ENCODE measurements at places on chromosomes 6 and 20.
A peak's percentile ranks its signal among the peaks of the same experiment; 100 is the strongest.

- no peak for DNase-seq
Observed at GRCh38 chr20:22652681-22653588, 68.6 kb upstream of the FOXA2 start.

- DNase-seq, result no peak
Observed at GRCh38 chr6:169534039-169534421, 167.8 kb downstream of the WDR27 start.

DNA sequence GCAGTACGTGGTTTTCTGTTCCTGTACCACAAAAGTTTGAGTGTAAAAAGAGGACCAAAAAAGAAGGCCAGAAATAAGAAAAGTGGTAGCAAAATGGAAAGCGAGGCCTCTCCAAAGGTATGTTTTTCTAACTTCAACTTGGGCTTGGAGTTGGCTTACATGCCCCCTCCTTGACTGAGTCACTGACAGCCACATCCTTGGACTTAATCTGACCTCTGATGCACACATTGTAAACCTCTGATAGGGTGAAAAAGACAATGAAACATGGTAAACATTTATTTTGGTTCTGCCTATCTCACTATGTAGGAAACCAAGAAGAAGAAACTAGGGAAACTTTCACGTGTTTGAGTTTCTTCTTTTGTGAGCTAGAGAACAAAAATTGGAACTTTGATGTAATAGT is 503.2 kb upstream of the ID4 start:
- no peak for DNase-seq

GRCh38 chr6:84172080-84172479 is 55.4 kb downstream of the CEP162 start:
- DNase-seq, result no peak

DNA sequence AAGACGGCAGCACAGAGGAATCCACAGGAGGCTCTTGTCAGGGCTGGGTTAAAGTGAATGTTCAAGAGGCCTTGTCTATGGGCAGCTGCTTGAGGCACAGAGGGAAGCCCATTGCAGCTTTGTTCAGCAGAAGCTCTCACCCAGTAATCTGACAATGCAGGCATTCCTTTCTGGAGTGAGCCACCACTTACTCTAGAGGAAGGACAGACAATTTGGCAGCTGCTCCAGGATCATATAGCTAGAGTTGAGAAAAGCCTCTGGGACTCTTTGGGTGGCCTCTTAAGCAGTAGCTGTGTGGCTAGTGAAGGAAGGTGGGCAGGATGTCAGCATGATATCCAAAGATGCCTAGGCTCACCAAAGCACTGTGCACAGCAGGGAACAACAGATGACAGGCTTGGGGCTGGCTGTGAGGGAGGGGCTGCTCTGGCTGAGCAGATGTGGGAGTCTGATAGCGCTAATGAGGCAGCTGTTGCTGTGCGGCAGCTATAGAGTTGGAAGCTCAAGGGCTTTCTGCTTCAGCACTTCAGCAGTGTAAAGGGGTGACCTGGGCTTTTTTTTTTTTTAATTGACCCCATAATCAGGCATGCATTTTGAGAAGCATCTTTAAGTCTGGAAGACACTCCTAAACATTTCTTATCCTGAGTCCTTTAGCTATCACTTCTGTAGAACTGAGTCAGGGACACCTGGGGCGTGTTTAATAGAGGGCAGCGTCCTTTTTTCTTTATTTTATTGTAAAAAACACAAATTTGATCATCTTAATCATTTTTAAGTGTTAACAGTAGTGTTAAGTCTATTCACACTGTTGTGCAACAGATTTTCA is 27.2 kb downstream of the CMTR1 start:
- DNase-seq, result peak; percentile 92

DNA sequence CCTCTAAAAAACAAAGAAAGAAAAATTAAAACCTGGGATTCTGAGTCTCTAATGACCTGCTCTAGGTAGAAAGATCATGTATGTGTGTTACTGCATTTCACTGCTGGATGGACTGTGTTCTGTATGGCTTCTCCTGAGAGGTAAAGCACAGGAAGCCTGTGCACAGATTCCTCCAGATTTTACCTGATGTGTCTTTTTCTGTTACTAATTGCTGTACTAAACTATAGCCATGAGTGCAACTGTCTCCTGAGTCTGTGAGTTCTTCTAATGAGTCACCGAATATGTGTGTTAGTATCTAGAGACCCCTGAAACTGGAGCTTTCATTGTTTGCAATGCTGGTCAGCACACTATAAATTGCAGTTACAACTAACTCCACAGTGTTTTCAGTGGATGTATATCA is 270.8 kb downstream of the CDKAL1 start:
- no peak for DNase-seq

- DNase-seq, result no peak
Observed at GRCh38 chr20:37873884-37874283, 29.0 kb upstream of the VSTM2L start.

- no peak for DNase-seq
Observed at GRCh38 chr20:61706259-61706961, 359.3 kb downstream of the TAF4 start.

DNA sequence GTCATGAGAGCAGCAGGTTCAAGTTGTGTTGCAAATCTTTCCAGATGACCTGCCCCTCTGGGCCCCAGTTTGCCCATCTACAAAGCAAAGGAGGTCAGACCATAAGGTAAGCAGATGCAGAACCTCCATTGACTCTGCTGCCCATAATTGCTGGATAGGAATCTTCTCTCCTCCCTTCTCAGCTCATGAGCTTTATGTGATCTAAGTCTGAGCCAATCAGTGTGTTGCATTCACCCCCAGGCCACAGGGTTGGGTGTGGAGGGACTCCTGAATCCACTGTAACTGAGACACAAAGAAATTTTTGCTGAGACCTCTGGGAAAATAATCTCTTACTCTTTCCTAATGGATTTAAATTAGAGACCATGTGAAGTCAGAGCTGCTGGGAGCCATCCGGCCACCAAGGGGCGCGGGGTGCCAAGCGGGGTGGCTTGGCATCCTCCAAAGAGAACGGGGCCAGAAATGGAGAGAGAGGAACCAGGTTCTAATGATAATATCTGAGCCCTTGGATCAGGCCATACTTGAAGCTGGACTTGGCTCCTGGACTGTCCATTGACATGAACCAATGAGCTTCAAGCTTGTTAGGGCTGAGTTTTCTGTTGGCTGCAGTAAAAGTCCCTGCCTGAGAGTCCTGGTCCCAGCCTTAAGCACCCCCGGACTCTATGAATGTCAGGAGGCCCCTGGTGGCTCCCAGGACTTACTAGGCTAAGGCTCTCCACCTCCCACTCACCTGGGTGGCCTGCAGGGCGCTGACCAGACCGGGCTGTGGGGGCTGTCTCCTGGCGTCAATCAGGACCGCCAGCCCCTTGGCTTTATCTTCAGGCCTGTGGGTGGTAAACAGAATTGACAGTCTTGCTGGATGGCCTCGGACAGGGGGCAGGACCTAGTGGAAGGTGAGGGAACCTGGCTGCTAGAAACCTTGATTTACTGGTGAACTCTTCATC is 32.8 kb downstream of the KIAA1755 start:
- no peak for DNase-seq

DNA sequence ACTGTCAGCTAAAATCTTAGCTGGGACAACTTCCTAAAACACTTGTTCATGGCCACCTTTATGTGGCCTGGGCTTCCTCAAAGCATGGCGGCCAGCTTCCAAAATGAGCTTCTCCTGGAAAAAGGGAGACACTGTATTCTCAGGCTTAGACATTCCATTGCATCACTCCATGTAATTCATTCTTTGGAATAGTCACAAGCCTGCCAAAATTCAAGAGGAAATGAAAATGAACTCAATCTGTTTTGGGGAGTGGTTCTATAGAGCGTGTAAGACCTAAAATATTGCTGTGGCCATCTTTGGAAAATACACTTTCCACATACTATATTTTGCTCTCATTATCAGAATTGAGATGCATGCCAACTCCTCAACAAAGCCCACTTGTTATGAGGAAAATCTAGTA is 687.0 kb downstream of the KIF16B start:
- DNase-seq, result no peak

DNA sequence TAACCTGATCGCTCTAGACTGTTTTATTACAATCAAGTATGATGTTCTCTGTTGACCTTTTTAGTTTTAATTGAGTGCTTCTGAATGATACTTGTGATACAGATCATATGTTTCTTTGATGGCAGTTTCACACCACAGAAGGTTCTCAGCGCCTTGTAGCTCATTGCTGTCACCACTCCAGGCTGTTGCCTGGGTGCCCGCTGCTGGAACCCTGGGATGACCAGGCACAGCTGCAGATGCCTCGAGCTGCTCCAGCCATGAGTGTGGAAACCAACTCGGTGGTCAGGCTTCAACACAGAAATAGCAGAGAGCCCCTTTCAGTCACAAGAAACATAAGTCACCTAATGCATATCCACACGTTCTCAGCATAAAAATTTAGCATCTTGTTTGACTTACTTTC is 112.7 kb downstream of the RPP40 start:
- no peak for DNase-seq

DNA sequence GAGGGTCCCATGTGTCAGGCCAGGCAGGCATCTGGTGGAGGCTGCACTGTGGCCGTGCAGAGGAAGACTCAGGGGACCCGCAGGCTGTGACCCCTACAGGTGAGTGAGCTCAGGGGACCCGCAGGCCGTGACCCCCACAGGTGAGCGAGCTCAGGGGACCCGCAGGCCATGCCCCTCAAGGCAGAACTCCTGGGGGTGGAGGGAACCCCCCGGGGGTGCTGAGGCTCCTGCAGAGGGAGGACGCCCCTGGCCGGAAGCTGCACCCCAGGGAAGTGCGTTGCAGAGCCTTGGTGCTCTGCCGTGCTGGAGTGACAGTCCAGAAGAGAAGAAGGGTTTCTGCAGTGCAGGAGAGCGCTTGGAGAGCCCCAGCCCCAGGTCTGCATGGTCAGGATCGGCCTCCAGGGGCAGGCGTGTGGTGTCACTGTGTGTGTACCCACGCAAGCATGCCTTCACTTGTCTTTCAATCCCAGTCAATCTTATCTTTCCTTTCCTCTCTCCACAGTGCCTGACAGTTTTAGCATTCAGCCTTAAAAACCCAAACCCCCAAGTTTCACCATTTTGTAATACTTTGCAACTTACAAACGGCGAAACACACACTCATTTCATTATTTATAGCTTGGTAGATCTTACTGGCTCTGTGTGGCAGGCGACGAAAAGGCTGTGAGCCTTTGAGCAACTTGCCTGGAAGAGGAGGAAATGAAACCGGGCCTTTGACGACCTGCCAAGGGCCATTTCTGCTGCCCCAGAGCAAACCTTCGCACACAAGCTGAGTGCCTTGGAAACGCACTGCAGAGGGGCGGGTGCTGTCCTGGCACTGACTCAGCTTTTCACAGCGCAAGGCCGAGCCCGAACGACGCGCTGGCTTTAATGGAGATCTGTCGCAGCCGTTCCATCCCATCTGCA is 101.4 kb upstream of the AGPAT4 start:
- peak; percentile 9 for DNase-seq

- peak; percentile 63 for DNase-seq
Observed at GRCh38 chr20:20212675-20213096, 155.2 kb upstream of the INSM1 start.

GRCh38 chr20:25489221-25489871 is 81.9 kb downstream of the GINS1 start:
- DNase-seq, result no peak

DNA sequence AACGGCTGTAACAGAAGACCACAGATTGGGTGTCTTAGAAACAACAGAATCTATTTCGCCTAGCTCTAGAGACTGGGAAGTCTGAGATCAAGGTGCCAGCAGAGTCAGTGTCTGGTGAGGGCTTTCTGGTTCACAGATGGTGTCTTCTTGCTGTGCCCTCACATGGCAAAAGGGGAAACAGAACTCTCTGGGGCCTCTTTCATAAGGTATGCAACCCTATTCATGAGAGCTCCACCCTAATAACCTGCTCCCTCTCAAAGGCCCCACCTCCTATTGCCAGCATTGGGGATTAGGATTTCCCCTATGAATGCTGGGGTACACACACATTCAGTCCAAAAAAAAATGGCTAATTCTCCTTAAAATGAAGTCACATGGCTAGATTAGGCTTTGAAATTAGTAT is 10.0 kb downstream of the TXNDC5 start:
- no peak for DNase-seq

DNA sequence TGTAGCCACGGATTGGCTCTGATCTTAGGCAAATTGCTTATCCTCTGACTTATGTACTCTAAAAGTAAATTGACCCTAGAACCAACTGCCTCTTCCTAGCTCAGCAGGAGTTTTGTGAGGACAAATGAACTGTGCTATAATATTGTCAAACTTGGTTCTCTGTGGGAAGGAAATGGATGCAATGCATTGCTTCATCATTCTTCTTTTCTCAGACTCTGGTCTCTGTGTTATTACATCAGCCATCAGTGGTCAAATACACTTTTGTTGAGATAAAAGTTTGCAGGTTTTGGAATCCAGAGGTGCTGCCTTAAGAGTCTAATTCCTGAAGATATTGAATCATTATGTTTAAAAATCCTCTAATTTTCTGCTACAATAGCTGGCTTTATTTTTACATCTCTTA is 64.9 kb downstream of the SLC24A3 start:
- DNase-seq, result no peak

DNA sequence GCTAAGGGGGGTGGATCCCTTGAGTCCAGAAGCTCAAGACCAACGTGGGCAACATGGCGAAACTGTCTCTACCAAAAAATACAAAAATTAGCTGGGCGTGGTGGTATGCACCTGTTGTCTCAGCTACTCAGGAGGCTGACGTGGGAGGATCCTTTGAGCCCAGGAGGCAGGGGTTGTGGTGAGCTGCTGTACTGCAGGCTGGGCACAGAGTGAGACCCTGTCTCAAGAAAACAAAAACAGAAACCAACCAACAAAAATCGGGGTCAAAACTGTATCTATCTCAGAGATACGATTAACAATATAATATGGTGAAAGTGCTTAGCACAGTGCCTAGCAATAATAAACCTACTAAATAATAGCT is 20.7 kb upstream of the BCAS1 start:
- no peak for DNase-seq

DNA sequence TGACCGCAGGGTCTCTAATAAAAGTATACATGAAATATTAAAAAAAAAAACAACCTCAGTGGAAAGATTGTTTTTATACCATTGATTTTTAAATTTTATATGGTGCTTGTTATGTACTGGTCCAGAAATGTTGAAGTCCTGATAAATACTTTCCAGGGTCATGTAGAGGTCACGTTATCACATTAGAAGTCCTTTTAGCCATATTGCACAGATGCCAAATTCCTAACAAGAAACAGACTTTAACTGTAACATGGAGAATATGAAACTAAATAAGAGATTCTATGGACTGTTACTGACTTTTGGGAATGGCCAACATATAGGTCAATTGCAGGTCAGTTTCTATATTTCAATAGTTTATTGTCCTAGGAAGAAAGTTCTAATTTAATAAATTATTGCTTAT is 89.0 kb downstream of the ADGRB3 start:
- DNase-seq, result no peak

All from DMS 273 treated with DMSO at 0.1 percent for 48 hours (cell line).